ENCODE measurements at places on chromosomes 4 and X. TPM values are rescaled to one million over a fixed set of nuclear protein-coding genes. Genes with fewer than 3 reads are reported as not detected.
A peak's percentile ranks its signal among the peaks of the same experiment; 100 is the strongest.

The IL21 gene
- 14.5 TPM for total RNA-seq

GRCh38 chr4:39365360-39365759, 802 bp downstream of the RFC1 start:
- no peak for DNase-seq

DNA sequence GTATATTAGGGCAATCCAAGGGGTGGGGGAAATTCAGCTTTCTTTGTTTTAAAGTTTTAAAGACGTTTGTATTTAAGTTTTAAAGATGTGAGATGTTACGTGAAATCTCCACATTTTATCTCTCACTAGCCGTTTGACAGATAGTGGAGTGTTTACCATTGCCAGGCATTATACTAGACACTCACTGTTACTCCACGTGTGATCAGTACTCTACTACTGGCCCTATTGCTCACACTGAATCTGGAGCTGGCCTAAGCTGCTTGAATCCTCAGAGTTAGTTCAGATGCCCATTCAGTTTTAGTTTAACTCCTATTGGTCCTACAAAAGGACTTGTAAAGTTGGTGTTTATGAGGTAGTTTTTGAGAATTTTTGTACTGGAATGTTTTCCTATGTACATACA, 4.5 kb downstream of the ADAD1 start:
- no peak for DNase-seq

The FREM3 gene
- total RNA-seq = not detected

DNA sequence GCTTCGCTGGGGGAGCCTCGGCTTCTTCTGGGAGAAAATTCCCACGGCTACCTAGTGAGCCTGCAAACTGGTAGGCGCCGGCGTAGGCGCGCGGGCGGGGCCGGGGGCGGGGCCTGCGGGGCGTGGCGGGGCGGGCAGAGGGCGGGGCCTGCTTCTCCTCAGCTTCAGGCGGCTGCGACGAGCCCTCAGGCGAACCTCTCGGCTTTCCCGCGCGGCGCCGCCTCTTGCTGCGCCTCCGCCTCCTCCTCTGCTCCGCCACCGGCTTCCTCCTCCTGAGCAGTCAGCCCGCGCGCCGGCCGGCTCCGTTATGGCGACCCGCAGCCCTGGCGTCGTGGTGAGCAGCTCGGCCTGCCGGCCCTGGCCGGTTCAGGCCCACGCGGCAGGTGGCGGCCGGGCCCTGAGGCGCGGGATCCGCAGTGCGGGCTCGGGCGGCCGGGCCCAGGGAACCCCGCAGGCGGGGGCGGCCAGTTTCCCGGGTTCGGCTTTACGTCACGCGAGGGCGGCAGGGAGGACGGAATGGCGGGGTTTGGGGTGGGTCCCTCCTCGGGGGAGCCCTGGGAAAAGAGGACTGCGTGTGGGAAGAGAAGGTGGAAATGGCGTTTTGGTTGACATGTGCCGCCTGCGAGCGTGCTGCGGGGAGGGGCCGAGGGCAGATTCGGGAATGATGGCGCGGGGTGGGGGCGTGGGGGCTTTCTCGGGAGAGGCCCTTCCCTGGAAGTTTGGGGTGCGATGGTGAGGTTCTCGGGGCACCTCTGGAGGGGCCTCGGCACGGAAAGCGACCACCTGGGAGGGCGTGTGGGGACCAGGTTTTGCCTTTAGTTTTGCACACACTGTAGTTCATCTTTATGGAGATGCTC, at the start of gene HPRT1:
Gene HPRT1, plus strand, starts transcription at position 161 of the 857 bp plus-strand sequence. Its CDS starts 147 bp downstream, at position 308.
- peak; percentile 74 for DNase-seq

- DNase-seq = no peak
Observed at GRCh38 chr4:40536032-40536431, 93.6 kb downstream of the RBM47 start.

GRCh38 chr4:96691521-96691920, 851.6 kb downstream of the PDHA2 start:
- DNase-seq = no peak

The TCEAL9 gene
- total RNA-seq = 0.97 TPM

DNA sequence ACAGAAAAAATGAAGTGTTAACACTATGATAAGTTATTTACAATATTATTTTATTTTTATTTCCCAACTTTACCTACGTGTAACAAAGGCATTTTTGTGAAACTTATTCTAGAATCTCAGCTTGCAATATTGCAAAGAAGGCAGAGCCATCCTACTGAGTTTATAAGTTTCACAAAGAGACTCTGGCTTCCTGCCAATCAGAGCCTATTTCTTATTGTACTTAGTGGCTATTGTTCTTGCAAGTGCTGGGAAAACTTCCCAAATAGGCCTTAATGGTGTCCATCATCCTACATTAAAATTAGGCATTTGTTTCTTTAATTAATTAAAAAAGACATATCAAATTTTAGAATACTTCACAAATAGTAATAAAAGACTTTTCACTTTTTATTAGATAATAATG, 233.2 kb downstream of the EPHA5 start:
- DNase-seq = no peak

- DNase-seq = no peak
Observed at GRCh38 chr4:122635205-122635604, 14.3 kb upstream of the IL21 start.

GRCh38 chr4:87017580-87018342, 83.0 kb downstream of the AFF1 start:
- DNase-seq = no peak

DNA sequence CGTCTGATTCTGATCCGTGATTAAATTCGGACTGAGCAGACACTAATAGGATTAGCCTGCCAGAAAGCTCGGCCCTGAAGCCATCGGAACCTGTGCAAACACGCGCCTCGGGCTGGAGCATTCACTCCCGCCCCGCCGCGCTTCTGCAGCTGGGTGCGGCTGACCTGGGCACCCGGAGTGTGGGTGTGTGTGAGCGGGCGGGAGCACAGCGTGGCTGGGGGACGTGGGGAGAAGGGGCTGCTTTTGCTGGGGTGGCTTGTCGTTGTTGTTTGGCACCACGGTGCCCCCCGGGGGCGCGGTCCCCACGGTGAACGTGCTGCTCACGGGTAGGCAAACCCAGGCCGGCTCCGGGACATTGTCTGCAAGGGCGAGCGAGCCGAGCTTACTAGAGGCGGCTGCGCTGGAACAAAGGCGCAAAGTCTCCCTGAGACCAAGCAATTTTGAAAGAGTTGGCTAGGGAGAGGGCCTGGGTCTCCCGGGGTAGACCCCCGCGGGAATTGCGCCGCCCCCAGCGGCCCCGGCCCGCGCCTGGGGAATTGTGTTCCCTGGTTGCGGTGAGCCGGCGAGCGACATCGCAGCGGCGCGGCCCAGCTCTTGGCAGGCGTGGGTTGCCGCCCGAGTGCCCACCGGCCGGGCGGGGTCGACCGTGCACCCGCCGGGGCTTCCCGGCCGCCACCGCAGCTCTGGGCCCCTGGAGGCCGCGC, 1.4 kb downstream of the MAMLD1 start:
- DNase-seq = peak; percentile 14

GRCh38 chrX:107199491-107199890, 6.7 kb downstream of the NUP62CL start:
- no peak for DNase-seq

The CT45A3 gene
- total RNA-seq = not detected

The CLGN gene
- 0.11 TPM for total RNA-seq

The COX18 gene
- 20.9 TPM for total RNA-seq

GRCh38 chr4:21901831-21902230, 46.7 kb downstream of the KCNIP4 start:
- DNase-seq = no peak

The MAGEB1 gene
- not detected for total RNA-seq

GRCh38 chr4:185566972-185567371, 31.7 kb upstream of the PDLIM3 start:
- DNase-seq = no peak

- no peak for DNase-seq
Observed at GRCh38 chr4:98838977-98839618, 89.8 kb downstream of the EIF4E start.

The ABCG2 gene
- 0.89 TPM for total RNA-seq

The PTPN13 gene
- total RNA-seq = 0.25 TPM

- no peak for DNase-seq
Observed at GRCh38 chr4:150206265-150206664, 128.0 kb downstream of the DCLK2 start.

DNA sequence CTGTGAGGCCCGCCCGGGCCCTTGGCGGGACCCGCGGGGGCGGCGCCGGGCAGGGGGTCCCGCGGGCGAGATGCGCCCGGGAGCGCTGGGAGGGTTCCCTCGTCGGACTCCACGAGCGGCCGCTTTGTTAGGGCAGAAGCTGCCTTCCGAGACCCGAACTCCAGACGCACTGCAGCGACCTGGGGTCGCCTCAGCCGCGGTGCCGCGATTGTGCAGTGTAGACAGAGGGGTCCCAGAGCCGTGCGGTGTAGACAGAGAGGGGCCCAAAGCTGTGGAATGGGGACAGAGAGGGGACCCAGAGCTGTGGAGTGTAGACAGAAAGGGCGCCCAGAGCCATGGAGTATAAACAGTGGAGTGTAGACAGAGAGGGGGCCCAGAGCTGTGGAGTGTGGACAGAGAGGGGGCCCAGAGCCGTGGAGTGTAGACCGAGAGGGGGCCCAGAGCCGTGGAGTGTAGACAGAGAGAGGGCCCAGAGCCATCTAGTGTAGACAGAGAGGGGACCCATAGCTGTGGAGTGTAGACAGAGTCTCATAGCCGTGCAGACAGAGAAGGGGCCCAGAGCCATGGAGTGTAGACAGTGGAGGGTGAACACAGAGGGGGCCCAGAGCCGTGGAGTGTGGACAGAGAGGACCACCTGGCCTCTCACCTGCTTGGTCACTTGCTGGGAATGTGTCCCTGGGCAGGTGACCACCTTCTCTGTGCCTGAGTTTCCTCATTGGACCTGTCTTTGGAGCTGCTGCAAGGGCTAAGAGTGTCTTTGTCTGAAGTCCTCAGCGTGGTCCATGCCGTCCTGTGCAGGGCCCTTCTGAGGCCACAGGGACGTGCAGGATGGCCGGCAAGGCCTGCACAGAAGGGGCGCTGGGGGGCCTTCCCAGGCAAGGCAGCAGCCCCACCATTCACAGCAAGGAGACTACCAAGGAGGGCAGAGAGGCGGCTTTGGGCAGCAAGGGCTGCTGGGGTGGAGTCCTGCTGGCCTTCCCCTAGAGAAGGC, 875 bp downstream of the RGS12 start:
- no peak for DNase-seq

The GPR119 gene
- not detected for total RNA-seq

The SORBS2 gene
- not detected for total RNA-seq

The FGFR3 gene
- total RNA-seq = 0.67 TPM

DNA sequence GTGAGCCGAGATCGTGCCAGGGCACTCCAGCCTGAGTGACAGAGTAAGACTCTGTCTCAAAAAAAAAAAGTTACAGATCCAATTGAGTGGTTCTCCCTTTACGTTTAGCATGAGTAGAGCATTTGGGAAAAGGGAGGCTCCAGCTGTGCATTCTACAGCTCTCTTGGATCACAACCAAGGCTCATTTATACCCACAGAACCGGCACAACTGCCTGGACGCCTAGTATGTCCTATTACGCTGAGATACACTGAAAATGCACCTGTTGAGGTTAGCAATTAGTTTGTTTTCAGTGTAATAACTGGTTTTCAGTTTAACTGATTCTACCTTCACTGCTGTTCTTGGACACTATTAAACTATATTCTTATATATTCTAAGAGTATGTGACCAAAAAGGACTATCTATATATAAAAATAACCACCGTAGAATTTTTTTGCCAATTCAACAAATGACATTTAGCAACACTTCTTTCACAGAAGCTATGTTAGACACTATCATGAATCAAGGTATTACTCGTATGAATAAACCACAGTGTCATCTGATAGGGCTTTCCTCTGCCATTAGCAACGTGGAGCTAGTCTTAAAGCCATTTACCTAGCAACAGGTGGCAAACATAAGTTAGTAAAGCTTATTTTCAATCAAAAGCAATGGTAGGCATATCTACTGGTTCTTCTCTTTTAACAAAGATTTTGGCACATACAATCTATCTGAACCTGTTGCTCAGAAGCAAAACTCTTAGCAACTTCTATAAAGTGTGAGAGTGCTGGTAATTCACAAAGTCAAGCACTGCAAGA, 3.6 kb downstream of the OTUD4 start:
- DNase-seq = no peak

The WDFY3 gene
- total RNA-seq = 0.48 TPM
